Testis (tissue), 5 donors: ENCODE measurements at places on chromosomes 7 and 10. TPM values are rescaled to one million over a fixed set of nuclear protein-coding genes. Genes with fewer than 3 reads are reported as not detected.

AGR3 gene
- polyA plus RNA-seq, result 2.0 TPM

HOXA4 gene
- polyA plus RNA-seq, result 3.3 TPM

CPVL gene
- polyA plus RNA-seq, result 55.1 TPM

ZC3HAV1 gene
- polyA plus RNA-seq, result 13.1 TPM

TAS2R3 gene
- polyA plus RNA-seq, result 0.40 TPM

MMRN2 gene
- 21.2 TPM for polyA plus RNA-seq

LAMB1 gene
- 43.1 TPM for polyA plus RNA-seq

PTPRN2 gene
- 9.3 TPM for polyA plus RNA-seq

SFRP5 gene
- 1.2 TPM for polyA plus RNA-seq

PIK3AP1 gene
- 6.5 TPM for polyA plus RNA-seq

MCM10 gene
- 2.1 TPM for polyA plus RNA-seq
